ENCODE measurements at places on chromosomes 12 and 14.

DNA sequence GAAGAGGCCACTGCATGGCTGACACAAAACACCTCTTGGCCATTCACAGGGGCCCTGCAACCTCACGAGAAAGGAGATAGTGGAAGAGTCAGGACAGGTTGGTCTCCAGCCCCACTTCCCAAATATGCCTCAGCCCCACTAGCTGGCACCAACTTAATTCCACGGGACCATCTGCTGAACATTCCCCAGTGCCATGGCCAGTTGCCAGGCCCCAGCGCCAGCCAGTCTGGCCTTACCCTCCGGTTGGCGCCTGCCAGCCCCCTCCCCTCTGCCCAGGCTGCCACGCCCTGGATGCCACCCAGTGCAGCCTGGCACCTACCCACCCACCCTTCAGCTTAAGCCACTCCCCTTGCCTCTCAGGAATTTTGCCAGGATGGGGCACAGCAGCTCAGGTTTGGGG lies 21.2 kb upstream of the HSPB8 start:
- DNase-seq = no peak

GRCh38 chr14:35689000-35689460 lies 120.1 kb downstream of the RALGAPA1 start:
- DNase-seq = no peak

GRCh38 chr12:130562716-130563115 lies 153.4 kb downstream of the RIMBP2 start:
- no peak for DNase-seq

DNA sequence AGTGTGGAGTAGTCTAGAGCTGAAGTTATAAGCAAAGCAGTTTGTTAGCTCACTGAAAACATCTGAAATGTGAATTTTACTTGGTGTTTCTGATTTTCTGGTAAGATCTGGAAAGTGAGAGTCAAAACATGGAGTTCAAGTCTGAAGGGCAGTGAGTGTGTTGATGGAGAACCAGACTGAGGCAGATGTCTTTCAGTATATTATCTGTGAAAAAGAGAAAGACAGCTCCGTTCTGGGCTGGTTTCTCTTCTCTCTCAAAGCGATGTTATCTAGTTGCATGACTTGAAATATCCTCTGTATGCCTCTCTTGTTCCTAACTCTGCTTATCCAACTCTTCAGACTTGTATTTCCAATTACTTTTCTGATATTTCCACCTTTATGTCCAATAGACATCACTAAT lies 381.9 kb upstream of the RGS6 start:
- DNase-seq = no peak

DNA sequence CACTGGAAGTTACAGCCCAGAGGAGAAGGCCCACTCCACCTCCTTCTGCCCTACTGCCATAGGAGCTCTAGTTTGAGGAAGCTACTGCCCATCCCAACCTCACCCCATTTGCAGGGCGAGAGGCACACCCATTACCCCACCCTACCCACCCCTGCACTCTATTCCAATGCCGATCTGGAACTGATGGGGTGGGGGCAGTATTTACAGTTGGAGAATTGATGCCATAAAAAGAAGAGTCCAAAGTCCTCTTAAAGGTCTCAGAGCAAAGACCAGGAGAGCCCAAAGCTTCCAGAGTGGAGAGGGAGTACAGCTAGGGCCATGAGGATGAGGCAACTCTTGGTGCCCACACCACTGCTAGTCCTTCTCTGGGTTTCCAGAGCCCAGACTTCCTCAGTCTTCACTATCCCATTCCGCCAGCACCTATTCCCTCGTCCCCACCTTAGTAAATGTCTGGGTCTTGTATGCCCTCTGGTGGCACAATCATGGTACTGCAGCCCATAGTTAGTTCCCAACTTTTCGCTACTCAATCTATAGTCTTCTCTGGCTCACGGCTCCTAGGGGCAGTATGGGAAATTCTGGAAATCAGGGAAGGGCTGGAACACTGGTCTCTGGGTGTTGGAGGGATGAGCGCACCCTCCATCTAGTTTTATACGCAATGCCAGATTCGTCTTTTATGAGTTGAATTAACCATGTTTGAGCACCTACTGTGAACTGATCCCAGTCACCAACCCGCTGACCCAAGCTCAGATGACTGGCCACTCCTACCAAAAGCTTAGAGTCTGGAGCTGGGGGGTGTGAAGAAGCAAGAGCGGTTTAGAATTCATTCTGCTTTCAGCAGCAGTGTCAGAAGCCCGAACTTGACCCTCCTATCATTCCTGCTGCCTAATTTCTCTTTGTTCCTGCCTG lies 6.9 kb upstream of the ADCY6 start:
- peak; percentile 33 for DNase-seq

DNA sequence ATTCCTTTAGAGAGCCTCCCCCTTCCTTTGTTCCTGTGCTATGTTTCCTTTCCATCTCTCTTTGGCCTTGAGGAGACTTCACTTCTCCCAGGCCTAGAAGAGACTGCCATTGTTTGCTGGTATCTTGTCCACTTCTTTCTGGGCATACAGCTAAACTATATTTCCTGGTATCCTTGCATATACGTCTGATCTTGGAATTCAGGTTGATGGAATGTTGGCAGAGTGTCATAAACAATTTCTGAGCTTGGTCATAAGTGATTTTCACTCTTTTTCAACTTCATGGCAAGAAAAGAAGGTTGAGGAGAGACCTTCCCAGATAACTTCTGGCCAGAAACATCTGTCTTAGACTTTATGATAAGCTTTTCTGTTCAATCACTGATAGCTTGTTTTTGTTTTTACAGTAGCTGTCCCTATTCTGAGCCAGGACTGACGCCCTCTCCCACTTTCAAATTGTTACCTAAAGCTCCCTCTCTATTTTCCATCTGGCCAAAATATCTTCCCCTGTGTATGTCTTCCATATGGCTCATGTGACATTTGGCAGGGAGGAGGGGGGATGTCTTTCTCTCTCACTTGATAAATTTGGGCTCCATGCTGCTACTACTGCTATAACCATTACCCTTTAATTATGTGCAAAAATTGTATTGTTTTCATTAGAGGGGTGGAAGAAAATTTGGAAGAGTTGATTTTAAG lies 457.0 kb downstream of the ADAMTS20 start:
- no peak for DNase-seq

DNA sequence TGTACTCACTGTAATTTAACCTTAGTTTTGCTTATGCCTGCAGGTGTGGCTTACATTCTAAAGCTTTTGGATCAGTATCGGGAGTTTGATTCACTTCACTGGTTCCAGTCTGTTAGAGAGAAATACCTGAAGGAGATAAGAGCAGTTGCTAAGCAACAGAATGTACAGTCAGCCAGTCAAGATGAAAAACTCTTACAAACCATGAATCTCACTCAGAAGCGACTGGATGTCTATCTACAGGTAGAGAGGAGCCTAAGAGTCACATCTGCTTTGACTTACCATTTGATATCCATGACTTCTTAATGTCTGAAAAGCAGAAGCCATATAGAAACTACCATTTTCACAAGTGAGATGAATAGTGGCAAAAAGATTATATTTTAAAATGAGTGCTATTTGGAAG lies 56.5 kb downstream of the WASHC4 start:
- DNase-seq = no peak

DNA sequence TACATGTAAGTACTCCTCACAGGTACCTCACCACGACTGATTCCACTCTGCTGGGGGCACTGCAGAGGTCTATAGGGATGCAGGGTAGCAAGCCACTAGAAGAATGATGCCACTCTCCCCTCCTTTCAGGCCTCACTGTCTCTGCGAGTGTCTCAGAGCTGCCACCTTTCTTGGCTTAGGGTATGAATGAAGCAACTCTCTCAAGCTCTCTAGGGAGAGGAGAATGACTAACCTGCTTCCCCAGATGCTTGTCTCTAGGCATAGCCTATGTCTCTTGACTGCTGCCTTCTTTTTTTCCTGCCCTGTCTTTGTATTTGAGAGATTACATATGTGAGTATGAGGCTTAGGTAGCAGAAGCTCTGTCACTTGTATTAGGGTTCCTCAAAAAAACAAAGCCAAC lies 566.5 kb upstream of the ATP2B1 start:
- DNase-seq = no peak

GRCh38 chr12:77328326-77328725 lies 263.0 kb upstream of the E2F7 start:
- no peak for DNase-seq

DNA sequence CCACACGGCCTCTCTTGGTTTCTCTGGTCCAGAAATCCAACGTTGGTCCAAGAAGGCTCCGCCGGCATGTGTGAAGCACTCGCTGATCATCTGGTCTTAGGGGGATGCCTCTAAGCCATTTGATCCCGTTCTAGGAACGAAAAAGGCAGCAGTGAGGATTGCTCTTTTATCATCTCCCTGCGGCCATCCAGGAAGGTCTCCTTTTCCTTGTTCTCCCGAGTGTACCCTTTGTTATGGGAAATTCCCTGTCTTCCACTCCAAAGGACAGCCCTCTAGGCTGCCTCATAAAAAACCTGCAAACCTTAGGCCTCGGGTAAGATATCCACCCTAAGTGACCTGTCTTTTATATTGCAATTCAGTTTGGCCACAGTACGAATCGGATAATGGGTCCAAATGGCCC lies 85.8 kb downstream of the TMTC3 start:
- no peak for DNase-seq

DNA sequence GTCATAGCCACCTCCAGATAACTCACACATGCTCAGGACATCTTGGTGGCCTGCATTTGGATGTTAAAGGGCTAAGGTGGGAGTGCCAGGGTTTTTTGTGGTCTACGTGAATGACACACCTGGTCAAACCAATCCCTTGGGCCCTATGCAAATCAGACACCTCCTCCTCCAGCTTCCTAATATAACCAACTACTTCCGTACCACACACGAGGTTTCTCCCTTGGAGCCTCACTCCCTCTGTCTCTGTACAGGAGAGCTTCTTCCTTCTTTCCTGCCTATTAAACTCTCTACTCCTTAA lies 19.6 kb downstream of the APOBEC1 start:
- DNase-seq = no peak

DNA sequence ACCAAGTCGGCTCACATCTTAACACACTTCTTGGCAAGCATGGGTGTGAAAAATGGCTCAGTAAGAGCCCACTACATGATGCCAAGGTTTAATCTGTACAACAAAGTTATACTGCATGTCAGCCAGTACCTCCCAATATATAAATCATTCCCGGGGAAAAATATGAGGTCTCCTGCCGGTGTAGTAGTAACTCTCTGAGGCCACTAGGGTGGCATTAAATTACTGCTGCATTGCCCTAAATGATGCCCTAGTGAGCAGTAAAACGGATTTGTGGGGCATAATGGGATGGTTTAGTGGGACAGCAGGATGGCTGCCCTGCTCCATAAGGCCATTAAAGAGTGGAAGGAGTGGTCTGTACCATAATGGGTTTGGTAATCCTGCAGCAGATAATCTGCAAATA lies 267.7 kb downstream of the MED13L start:
- no peak for DNase-seq

DNA sequence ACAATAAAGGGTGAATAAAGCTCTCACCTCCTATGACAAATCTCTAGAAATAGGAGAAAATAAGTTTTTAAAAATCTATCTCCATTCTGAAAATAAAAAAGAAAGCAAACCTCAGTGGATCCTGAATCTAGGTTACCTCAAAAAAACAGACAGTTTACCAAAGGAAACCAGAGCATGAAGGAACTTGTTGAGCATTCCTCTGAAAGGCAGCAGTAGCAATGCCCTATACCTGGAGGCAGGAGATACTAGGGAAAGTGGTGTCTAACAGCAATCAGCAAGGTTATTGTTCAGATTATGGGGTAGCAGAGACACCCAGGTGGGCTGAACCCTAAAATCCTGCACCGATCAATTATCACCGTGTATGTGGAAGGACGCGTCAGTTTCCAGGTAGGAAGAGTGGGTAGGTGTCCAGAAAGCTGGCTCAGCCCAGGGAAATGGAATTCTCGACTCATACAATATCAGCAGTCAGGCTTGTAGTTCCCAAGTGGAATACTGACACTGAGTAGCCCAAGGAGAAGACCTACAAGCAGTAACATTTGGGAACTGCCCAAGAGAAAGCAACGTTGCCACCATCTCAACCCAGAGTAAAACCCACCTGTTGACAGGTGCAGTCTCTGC lies 128.3 kb downstream of the ST8SIA1 start:
- no peak for DNase-seq

GRCh38 chr14:66568220-66568619 lies 60.3 kb downstream of the GPHN start:
- no peak for DNase-seq

DNA sequence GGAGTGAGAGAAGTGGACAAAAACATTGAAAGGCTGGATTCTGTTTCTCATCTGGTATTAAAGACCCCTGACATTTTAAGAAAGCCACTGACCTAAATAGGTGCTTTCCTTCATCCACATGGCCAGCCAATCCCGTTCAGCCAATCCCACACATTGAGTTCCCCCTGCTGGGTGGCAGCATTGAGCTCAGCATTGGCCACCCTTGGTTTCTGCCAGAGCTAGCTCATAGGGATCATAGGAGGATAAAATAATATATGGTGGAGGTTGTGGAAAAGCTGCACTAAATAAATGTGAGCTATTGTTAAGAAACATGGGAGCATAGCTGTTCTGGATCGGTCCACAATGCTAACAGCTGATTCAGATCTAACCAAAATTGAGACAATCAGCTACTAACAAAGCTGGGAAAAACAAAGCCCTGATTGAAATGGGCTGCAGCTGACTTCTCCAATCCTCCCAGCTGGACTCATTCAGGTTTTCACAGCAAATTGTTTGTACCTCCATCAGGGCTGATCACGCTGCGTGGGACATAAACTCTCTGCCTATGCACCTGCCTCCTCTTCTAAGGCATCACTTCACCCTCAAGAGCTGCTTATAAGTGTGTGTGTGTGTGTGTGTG lies 256.5 kb downstream of the EMP1 start:
- DNase-seq = no peak

DNA sequence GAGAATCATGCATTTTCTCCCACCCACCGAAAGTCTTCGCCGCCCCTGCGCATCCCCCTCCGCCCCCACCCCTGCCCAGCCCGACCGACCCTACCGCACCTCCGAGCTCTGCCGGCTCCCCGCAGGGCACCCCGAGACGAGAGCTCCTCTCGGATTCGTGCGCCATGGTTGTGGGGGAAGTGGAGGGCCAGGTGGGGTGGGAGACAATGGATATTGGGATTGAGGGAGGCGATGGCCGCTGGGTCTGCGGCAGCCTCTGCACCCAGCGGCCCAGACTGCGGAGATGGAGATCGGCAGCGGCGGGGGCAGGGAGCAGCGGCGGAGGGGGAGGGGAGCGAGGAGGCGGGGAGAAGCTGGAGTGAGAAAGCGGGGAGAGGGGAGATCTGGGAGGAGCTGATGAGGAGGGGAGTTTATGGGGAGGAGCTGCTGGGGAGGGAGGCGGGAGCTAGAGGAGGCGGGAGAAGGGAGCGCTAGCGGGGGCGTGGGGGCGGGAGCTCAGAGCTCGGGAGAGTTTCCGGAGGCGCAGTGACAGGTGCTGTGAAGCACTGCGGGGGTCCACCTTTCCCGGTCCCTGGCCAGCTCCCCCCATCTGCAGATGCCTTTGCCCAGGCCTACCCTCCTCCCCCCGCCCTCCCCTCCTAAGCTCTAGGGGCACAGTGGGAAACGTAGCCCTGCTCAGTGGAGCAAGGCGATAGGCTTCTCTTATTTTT lies at the start of gene SALL2:
Gene SALL2 (minus strand): TSS at position 385 of the 710 bp plus-strand sequence. CDS start 219 bp downstream, at position 166.
- DNase-seq = peak; percentile 54

DNA sequence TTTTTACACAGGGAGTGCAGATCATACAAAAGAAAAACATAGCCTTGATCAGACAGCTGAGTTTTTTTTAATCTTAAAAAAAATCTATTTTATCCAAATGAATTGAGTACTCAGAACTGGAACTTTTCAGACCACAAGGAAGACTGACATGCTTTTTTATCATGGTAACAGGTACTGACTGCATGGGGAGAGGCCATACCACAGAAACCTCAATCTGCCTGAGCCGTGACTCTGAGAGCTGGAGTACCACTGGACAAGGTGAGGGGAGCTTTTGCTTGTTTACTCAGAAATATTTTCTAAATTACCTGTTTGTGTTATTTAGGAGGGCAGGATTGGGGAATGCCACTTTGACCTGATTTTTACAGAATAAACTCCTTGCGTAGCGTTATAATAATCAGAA lies 143.9 kb downstream of the ALX1 start:
- DNase-seq = no peak
